ENCODE measurements at places on chromosomes 13 and 19. TPM values are rescaled to one million over a fixed set of nuclear protein-coding genes. Genes with fewer than 3 reads are reported as not detected.

DNA sequence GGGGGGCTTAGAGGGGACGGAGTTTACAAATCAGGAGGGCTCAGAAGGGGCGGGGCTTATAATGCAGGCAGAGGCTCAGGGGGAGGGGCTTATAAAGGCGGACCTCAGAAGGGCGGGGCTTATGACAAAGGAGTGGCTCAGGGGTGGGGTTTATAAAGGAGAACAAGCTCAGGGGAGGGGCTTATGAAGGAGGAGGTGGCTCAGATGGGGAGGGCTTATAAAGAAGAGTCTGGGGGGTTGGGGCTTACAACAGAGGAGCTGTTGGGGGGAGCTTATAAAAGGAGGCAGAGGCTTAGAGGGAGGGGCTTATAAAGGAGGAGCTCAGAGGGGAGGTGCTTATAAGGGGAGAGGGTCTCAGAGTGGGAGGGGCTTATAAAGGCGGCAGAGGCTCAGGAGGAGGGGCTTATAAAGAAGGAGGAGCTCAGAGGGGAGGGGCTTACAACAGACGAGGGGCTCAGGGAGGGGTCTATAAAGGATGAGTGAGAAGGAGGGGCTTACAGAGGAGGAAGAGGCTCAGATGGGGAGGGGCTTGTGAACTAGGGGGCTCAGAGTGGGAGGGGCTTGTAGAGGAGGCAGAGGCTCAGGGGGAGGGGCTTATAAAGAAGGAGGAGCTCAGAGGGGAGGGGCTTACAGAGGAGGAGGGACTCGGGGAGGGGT is 1.0 kb downstream of the SMIM24 start:
- no peak for DNase-seq

DNA sequence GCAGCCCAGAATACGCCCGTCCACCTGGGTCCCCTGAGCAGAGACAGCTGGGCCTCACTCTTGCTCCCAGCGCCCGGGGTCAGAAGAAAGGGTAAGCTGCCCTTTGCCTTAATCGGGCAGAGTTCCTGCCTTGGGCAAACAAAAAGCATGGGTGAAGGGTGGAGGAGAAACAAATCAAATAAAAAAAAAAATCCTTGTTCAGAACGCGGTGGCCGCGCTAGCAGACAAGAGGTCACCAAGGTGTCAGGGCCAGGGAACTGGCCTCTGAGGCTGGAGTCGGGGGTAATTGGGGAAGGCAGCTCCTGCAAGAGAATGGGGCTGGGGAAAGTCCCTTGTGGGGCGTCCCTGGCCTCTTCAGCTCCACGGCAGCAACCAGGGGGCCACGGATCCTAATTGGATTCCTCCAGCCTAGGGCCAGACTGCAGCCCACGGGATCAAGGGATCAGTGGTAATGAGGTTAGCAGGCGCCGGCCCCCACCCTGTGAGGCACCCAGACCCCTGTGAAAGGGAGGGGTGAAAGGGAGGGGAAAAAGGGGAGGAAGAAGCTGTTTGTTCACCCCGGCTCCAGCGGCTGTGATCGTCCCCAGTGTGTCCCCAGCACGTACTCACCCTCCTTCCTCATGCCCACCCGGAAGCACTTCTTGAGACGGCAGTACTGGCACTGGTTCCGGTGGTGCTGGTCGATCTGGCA is 5.5 kb downstream of the NR2F6 start:
- DNase-seq, result no peak

ZNF526 gene
- total RNA-seq, result 12.1 TPM

GRCh38 chr13:49627831-49628652 is at the start of gene ARL11:
Gene ARL11, plus strand, starts transcription at chr13:49628507. Its CDS starts 1,941 bp downstream, at chr13:49630448.
- peak; percentile 77 for DNase-seq

- no peak for DNase-seq
These were observed 1146.2 kb upstream of the SPRY2 start for GRCh38 chr13:81487151-81487550.

PDE4A gene
- 11.0 TPM for total RNA-seq

- DNase-seq, result no peak
These were observed 4.3 kb upstream of the LRRC8E start for GRCh38 chr19:7883796-7884570.

- DNase-seq, result no peak
These were observed 56.7 kb downstream of the AKAP11 start for GRCh38 chr13:42328672-42329071.

DNA sequence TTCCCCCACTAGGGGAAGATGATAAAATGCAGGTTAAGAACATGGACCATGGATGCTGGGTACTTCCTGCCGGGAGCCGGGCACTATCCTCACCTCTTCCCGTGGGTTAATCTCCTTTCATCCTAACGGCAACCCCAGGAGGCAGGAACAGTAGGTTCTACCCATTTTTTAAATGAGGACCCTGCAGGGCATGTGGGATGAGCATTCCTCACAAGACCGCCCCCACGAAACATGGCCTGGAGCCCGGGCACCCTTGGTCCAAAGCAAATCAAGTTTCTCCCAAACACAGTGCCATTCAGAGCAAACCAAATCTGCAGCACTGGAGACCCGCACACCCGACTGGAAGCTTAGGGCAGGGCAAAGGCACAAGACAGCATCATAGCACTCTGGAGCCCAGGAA is 35.4 kb downstream of the COL4A2 start:
- no peak for DNase-seq

ZNF541 gene
- total RNA-seq, result 0.71 TPM

DNA sequence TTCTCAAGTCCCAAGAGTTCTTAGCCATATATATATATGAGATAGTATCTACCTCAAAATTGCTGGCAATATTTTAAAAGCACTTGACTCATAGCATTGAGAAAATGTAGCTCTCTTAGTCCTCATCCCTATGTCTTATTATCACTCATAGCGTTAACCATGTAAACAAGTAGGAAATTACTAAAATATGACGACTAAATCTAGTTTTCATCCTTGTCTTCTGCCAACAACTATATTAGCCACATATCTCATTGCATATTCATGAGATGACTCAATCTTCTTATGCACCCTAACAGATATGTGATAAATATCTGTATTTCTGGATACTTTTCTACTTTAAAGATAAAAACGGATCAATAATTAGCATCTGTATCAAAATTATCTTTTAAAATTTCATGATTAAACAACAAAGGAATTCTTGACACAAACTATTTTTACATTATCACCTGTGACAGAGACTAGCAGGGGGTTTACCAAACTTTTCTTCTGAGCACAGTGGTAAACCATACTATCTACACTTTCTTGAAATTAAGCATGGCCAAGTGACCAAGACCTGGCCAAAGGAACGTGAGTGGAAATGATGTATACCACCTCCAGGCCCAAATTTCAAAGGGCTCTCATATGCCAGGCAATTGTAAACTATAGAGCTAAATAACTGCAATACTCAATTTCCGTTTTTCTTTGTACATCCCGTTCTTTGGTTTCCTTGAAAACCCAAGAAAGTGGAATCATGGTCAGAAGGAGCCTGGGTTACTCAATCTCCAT is 45.7 kb downstream of the ZC3H13 start:
- DNase-seq, result no peak

DNA sequence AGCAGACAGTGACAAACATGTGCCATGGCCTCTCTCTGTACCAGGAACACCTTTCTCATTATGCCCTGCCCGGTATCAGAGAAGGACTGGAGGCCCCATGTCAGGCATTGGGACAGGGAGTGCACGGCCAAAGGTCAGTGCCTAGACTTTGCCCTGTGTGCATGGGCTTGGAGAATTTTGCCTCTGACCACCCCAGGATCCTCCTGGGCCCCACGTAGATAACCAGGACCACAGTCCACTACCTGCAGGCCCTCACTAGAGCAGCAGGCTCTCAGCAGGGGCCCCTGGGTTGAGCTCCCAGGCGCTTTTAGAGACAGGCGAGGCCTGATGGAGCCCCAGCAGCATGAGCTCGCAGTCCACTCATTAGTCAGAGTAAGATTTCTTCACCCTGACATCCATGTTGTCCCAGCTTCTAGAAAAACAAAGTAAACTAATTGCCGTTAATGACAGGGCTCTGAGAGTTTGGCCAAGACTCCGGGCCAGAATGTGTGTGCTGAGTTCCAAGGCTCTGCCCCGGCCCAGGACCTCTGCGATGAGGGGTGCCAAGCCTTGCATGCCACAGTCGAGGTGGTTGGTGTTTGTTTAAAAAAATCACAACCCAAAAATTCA is 42.7 kb downstream of the CAPN12 start:
- DNase-seq, result no peak

DNA sequence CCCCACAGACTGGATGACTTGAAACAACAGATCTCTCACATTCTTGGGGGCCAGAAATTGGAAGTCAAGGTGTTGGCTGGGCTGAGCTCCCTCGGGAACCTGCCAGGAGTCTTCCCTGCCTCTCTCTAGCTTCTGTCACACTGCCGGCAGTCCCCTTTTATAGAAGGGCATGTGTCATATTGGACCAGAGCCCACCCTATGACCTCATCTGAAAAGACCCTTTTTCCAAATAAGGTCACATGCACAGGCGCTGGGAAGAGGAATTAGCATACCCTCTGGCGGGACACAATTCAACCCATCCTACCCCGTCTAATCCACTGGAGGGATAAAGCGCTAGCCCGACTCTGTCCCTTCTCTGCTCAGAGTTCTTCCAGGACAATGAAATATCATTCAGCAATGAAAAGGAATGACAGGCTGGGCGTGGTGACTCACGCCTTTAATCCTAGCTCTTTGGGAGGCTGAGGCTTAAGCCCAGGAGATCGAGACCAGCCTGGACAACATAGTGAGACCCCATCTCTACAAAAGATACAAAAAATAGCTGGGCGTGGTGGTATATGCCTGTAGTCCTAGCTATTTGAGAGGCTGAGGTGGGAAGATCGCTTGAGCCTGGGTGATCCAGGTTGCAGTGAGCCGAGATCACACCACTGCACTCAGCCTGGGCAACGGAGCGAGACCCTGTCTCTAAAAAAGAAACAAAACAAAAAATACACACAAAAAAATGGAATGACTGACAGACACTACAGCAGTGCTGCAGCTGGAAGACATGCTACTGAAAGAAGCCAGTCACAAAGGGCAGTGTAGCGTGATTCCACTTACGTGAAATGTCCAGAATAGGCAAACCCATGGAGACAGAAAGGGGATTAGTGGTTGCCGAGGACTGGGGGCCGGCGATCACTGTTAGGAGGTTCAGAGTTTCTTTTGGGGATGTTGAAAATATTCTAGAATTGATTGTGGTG is 28.5 kb downstream of the MEIS3 start:
- DNase-seq, result no peak

ADGRE2 gene
- 4.9 TPM for total RNA-seq

DNA sequence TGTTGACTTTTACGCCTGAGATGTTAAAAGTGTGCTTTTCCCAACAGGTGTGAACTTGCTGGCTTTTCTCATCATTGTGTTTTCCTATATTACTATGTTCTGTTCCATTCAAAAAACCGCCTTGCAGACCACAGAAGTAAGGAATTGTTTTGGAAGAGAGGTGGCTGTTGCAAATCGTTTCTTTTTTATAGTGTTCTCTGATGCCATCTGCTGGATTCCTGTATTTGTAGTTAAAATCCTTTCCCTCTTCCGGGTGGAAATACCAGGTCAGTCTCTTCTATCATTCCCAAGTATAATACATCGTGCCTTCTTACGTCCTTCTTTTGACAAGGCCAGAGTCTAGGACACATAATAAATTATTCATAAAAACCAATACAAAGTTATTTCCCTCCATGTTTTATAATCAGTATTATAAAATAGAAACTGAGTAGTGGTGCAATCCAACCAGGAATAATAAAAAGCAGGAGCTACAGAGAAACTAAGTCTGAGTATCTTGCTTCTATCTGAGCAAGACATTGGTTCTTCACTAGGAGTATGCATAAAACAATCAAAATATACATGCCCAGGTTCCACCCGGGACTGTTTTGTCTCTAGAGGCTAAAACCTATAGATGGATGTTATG is 57.9 kb downstream of the RXFP2 start:
- DNase-seq, result no peak

- no peak for DNase-seq
These were observed 10.9 kb upstream of the CBY2 start for GRCh38 chr13:45691251-45691650.

DNA sequence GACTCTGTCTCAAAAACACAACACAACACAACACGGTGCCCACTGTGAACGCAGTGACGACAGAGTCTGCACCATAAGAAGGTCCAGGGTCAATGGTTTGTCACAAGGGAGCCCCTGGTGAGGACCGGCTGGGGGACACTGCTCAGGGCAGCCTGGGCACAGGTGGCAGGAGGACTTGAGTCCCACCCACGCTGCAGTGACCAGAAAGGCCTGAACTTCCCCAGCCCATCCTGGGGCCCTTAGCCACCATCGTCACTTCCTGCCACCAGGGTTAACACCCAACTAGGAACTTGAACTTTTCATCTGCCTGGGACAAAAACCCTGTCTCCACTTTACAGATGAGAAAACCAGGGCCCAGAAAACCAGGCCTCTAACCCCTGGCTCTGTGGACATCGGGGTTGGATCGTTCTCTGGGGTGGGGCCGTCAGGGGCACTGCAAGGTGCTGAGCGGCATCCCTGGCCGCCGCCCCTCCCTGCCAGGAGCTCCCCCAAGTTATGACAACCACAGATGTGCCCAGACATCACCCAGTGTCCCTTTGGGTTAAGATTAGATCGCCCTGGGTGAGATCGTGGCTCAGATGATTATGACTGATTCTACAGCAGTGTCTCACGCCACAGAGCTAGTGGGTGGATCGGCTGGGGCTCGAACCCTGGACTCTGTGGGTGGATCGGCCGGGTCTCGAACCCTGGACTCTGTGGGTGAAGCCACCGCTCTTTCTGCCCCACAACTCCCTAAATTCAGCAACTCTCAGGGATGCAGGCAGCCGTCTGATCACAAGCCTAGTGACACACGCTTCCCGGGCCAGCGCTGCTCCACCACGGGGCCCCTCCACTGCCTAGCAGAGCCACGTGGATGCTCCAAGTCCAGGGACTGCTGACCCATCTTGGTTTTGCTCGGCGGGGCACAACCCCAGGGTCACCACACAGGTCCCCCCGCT is 14.0 kb downstream of the MOB3A start:
- no peak for DNase-seq

- no peak for DNase-seq
These were observed 100.4 kb downstream of the COL4A2 start for GRCh38 chr13:110407531-110407930.

- no peak for DNase-seq
These were observed 32.3 kb downstream of the WASF3 start for GRCh38 chr13:26589754-26590153.

KLK12 gene
- not detected for total RNA-seq

GRCh38 chr19:4531562-4532165 is 3.4 kb downstream of the PLIN5 start:
- DNase-seq, result no peak

PSG3 gene
- not detected for total RNA-seq

- no peak for DNase-seq
These were observed 34.4 kb upstream of the ZNF808 start for GRCh38 chr19:52492994-52493470.

All from sciatic nerve (tissue), 2 donors.